ENCODE measurements at places on chromosomes 6 and 20.

GRCh38 chr20:35699957-35700624, 886 bp downstream of the ROMO1 start:
- no peak for DNase-seq

GRCh38 chr6:93048381-93048780, 371.0 kb downstream of the EPHA7 start:
- DNase-seq, result no peak

GRCh38 chr6:17688481-17688880, 18.2 kb downstream of the NUP153 start:
- no peak for DNase-seq

- no peak for DNase-seq
These were observed 17.2 kb downstream of the GATA5 start for GRCh38 chr20:62458275-62459251.

DNA sequence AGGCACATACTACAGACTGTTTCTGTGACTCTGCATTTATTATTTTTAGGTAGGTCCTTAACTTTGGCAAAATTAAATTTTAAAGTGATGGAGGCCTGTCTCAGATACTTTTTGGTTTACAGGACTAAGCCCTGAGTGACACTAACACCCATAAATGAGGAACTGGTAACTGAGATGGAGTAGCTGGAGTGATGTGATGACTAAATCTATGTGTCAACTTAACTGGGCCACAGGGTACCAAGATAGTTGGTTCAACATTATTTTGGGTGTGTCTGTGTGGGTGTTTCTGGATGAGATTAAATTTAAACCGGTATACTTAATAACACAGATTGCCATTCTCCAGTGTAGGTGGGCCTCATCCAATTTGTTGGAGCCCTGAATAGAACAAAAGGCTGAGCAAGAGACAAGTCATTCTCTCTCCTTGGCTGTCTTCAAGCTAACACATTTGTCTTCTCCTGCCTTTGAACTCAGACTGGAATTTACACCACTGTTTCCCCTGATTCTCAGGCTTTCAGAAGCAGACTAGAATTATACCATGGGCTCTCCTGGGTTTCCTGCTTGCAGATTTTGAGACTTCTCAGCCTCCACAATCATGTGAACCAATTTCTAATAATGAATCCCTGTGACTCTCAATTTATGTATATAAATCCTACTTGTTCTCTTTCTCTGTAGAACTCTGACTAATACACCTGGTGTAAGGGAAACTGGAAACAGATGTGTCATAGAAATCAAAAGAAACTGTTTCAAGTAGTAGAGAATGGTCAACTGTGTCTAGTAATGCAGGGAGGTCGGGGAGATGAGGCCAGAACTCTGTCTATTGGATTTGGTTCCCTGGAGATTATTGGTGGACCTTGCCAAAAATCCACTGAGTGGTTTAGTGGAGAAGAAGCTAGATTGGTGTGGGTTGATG, 579.2 kb downstream of the EPM2A start:
- DNase-seq, result no peak
